ENCODE measurements at places on chromosomes 7 and 10.

DNA sequence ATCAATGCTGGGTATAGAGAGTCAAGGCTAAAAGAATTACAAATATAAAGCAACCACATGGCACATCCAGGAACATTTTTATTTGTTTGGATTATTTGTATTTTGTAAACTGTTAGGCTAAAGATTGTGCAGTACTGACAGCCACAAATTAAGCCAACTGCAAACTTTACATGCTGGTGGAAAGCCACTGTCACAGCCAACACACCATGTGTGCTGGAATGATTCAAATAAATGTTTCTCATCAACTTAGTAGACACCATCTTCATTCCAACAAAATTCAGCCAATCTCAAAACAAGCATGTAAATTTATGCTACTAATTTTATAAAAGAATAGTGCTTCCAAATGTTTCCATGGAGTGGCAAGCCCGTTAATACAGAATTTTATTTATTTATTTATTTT lies 211.8 kb downstream of the ELMO1 start:
- DNase-seq, result no peak

DNA sequence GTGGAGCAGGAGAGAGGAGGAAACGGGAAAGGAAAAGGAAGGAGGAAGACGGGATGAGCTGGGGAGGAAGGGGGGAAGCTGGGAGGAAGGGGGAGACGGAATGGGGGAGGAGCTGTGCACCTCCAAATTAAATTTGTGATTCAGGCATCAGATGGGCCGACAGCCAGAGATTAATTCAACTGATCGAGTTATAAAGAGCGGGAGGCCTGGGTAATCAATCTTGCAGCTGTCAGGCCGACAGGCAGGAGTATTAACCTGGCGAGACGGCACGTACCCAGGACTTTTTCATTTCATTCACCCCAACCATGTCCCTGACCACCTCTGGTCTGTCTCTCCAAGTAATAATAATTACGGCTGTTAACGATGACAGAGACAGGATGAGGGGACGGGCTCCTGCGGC lies 26.2 kb downstream of the KAZALD1 start:
- no peak for DNase-seq

DNA sequence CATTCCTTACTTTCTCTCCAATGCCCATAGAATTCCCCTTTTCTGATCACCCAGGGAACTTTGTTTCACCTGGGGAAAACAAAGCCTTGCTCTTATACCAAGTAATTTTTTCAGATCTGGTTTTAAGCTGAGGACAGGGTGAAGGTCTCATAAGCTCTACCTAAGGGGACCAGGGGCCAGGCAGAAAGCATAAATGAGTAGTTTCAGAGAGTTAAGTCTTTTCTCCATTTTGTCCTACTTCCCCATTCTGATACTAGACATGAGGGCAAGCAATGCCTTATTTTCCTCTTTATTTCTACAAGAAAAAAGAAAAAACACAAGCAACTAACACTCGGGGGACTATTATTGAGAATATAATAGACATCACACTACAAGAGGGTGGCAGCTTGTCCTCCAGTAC lies 2.9 kb downstream of the AKR1D1 start:
- no peak for DNase-seq

GRCh38 chr10:78362406-78363022 lies 328.9 kb downstream of the RPS24 start:
- no peak for DNase-seq

DNA sequence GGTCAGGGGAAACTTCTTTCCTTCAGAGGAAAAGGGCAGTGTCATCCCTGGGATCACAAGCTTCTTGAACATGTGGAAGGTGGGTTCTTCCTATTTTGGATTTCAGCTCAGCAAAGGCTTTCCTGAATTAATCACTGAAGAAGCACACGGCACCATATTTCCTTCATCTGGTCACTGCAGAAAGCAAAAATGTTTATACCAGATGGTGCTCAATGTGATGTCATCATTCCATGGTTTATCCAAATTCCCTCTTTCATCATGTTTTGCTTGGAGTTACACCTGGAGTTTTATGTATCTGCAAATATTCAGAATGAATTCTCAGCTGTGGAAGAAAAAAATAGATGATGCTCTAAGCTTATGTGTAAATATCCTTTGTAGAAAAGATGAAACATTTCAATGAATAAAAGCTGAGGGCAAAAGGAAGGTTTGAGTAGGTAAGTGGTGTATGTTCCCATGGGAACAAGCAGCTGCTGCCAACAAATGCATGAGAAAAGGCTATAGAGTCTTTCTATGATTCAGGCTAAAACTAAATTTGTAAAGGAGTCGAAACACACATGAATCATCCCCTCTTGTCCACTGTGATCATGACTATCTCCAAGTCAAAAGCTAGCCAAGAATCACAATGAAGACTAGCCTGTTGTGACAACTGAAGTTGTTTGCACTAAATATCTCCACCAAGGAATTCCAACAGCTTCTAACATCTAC lies 26.9 kb upstream of the BPGM start:
- DNase-seq, result no peak

DNA sequence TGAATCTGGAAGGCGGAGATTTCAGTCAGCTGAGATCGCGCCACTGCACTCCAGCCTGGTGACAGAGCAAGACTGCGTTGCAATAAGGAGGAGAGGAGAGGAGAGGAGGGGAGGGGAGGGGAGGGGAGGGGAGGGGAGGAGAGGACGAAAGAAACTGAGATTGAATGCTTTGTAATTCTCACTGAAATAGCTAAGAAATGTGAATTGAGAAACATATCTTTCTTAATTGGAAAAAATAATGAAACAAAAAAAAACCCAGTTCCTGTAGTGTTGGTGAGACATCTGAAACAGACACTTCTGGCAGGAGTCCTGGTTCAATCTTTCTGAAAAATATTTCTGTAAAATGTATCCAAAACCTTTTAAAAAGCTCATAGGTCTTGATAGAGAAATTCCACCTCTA lies 26.5 kb downstream of the PPA1 start:
- no peak for DNase-seq

DNA sequence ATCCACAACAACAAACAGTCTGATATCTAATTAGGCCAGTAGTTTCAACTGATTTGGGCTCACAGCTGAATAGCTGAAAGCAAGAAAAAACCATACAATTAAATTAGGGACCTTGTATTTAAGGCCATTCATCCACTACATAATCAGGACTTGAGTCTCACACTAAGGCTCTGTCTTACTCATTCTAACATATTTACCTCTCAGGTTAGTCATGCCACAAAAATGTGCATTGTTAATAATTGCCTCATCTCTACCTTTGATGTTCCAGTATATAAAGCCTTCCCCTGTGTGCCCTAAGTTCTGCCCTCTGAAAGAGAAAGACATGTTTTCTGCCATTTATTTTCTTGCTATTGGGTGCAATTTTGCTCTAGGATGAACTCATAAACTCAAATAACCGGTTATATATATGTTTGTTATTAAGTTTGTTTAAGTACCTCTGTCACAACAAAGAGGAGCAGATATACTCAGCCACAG lies 5.3 kb upstream of the C1GALT1 start:
- DNase-seq, result no peak

GRCh38 chr7:15554744-15555143 lies 7.1 kb downstream of the AGMO start:
- DNase-seq, result no peak

DNA sequence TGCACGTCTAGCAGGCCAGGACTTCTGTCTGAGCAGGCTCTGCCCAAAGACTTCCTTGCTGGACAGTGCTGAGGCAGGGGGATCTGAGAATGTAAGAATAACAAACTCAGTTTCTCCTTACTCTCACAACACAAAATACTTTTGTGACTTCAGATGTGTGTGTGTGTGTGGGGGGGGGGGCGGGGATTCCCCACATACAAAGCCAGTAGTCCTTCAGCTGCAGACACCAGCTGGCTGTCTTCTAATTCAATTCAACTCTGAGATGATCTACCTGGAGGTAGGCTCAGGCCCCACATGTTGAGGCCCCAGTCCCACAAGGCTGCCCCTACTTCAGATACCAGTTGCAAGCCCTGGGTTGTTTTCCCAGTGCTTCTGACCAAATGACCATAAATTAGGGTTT lies 4.7 kb upstream of the CXCL12 start:
- no peak for DNase-seq

DNA sequence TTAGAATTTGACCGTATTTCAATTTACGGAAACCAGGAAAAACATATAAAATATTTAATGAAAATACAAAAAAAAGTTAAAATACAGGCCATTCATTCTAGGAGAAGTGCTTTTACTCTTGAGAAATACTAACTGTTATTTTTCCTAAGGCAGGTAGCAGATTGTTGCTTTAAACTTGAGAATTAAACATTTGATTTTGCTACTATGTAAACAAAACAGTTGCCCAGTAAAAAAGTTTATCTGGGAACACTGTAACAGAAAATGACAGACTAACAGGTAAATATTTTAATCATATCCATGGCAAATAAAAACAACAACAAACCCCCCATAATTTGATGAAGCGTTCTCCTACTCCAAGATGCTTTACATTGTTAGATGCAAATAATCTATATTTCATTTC lies 350.5 kb downstream of the CRPPA start:
- DNase-seq, result no peak

DNA sequence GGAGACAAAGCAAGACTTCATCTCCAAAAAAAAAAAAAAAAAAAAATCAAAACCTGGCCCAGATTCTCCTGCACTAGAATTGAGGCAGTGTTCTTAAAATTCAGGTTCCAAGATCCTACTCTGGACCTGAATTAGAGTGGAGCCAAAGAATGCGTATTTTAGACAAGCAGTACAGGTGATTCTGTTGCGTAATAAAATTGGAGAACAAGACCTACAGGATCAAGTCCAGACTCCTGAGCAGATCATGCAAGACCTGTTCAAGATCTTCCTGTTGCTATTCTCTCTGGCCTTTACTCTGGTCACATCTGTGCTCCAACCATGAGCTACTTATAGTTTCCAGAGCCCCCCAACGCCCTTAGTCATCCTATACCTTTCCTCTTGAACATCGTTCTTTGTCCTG lies 51.5 kb upstream of the RSBN1L start:
- DNase-seq, result no peak

DNA sequence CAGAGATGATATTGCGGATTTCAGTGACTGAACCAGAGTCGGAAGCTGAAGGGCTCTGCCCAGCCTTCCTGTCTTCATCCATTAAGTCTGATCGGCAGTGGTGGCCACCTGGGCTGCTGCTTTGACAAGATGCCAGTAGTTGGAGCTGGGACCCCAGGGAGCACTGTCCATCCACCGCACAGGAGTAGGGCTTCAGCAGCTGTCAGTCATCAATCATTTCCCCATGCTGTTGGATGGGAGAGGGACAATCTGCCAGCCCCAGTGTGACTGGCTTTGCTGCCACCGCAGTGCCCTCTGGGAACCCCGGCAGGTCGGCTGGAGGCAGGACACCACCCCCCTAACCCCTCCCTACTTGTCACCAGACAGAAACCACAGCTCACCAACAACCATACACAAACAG lies 23.0 kb upstream of the GPR146 start:
- no peak for DNase-seq

- DNase-seq, result no peak
Measured at GRCh38 chr10:123143162-123143824, 4.6 kb upstream of the HMX2 start.

- no peak for DNase-seq
Measured at GRCh38 chr7:25289518-25289917, 61.2 kb upstream of the NPVF start.

DNA sequence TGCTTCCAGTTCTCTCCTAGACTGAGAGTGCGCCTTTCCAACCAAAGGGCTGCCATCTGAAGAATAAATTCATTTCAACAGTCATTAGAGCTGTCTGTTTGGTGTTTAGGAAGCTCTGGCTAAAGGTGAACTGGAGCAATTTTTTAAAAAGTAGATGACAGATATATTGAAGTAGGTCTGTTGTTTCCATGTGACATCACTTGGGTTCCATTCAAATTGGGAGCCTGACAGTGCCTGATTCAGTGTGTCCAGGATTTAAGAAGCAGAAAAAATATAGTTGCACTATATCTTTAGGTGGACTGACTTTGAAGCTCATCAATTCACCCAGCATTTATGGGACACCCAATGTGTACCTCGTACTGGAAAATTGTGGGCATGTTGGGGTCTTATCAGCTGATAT lies 367.7 kb downstream of the BBS9 start:
- DNase-seq, result no peak

- no peak for DNase-seq
Measured at GRCh38 chr7:50712252-50713122, 70.2 kb downstream of the GRB10 start.

GRCh38 chr10:112229901-112230300 lies 46.3 kb upstream of the GPAM start:
- no peak for DNase-seq

GRCh38 chr7:121083138-121083789 lies 94.8 kb downstream of the CPED1 start:
- DNase-seq, result no peak

DNA sequence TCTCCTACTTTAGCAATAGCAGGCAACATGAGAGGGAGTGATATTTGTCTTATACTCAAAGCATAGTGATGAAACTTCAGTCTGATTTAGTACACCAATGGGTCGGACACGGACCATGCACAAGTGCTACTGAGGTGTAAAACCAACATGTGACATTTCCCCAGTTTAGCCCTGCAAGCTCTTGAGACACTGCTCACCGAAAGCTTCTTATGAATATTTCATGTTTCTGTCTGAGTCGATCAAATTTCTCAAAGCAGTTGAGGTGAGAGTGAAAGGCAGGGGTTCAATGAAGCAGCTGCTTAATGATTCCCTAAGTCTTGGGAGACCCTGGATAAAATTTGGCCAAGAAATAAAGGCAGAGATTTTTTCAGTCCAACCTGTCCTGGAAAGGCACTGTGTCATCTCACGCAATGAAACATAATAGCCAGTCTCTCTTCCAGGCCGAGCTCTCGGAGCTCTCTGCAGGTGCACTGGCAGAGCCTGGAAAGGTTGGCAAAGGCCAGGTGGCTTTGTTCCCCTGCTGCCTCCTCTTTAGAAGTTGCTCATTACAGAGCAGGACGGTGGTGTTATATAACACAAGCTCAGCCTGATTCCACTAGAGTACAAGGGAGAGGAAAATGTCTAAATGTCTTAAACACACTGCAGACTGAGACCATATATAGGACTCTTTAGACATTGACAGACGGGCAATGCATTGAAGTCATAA lies 33.9 kb upstream of the XPNPEP1 start:
- no peak for DNase-seq

DNA sequence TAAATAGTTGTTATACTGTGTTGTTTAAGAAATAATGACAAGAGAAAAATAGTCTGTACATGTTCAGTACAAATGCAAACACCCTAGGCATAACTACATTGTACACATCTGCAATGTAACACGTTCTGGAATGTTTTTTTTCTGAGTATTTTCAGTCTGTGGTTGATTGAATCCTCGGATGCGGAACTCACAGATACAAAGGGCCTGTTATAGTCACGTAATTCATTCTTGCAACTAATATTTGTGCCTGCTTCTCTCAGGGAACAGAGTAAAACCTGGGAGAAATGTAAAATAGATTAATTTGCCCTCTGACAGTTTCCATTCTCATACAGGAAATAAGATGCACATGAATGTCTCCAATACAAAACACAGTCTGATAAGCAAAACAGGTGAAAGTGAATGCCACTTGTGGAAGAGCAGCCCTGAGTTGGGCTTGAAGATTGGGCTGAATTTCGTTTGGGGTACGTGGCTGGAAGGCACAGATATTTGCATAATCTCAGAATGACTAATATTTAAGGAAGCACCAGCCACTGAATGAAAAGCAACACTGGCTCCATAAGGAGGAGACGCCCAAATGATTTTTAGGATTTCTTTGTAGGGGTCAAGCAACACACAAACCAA lies 19.1 kb downstream of the DENND2A start:
- no peak for DNase-seq
